ENCODE measurements at places on chromosomes 1 and 21.

- no peak for DNase-seq
Observed at GRCh38 chr1:6124746-6125365, 55.3 kb downstream of the CHD5 start.

DNA sequence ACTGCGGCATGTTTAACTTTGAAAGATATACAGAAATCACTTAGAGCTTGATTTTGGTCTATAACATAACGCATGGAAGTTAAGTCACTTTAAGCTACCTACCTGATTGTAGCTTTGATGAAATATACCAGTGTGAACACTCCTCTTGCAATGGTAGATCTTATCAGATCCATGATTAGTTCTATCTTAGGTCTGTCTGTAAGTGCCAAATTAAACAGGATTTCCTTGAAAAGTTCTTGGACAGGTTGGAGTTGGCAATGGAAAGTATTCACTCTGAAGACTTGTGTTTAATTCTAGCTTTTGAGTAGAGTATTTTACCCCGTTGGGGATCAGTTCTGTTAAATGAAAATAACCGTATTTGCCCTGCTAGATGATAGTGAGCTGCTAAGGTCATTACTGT, 4.1 kb upstream of the ADGRL4 start:
- DNase-seq = no peak

DNA sequence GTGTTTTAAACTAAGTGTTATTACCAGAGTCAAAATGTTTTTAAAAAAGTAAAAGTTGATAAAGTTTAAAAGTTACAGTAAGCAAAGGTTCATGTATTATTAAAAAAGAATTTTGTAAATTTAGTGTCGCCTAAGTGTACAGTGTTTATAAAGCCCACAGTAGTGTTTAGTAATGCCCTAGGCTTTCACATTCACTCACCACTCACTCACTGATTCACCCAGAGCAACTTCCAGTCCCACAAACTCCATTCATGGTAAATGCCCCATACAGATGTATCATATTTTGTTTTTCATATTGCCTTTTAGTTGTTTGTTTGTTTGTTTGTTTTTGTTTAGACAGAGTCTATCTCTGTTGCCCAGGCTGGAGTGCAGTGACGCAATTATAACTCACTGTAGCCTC, 353.8 kb upstream of the PTBP2 start:
- DNase-seq = no peak

- DNase-seq = no peak
Observed at GRCh38 chr1:153404086-153404635, 12.2 kb upstream of the S100A7A start.

DNA sequence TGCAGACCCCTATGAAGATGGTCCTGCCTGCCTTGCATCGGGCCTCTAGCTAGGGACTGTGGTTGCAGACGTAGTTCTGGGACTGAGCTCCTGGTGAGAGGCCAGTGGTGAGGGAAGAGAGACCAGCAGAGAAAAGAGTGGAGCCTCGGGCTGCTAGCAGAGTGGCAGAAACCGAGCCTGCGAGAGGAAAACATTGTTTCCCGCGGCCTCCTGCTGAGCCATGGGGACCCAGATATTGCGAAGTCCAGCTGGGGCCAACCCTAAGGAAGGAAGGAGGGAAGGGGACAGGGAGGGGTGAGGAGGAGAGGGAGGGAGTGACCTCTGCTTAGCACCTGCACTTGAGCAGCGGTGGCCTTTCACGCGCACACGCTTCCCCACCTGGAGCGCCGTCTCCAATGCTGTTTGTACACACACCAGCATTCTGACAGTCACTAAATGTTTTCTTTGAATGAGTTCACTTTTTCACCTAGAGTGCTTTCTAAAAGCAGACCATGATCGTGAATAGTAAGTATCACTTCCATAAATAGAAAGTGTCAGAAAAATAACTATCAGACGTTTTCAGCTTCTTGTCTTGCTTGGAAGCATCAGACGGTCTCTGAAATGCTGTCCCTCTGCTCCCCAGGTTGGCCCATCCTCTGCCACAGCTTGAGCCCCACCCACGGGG, 2.5 kb upstream of the FNDC10 start:
- no peak for DNase-seq

DNA sequence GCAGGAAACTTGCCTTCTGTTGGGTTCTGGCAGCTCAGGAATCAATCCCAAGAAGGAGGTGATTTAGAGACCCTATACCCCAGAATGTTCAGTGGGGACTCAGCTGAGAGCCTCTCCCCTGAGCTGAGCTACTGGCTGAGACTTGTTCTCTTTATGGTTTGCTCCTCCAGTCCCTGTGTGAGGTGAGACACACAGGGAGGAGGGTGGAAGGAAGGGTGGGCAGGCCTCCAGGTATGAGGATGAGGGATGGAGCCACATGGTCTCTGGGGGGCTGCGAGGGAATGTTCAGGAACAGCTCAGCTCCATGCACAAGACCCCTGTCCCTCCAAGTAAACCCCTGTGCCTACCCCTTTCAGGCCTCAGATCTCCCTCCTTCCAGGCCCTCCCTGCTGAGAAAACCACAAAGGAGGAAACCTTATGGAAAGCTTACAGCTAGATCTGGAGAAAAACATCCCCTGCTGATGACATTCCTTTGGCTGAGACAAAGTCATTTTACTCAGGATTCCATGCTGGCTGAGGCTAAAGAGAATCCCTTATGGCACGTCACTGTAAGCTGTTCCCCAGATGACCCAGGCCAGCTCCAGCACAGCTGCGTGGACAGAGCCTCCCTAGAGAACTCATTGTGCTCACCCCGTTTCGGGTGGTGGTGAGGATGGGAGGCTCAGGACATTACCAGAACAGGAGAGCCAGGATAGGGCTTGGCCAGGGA, 91.5 kb upstream of the IPO9 start:
- DNase-seq = no peak

GRCh38 chr1:192939440-192939839, 119.7 kb downstream of the UCHL5 start:
- DNase-seq = no peak

GRCh38 chr1:187588917-187589316, 760.2 kb downstream of the PLA2G4A start:
- no peak for DNase-seq

GRCh38 chr1:97864615-97865014, 56.2 kb downstream of the DPYD start:
- no peak for DNase-seq

DNA sequence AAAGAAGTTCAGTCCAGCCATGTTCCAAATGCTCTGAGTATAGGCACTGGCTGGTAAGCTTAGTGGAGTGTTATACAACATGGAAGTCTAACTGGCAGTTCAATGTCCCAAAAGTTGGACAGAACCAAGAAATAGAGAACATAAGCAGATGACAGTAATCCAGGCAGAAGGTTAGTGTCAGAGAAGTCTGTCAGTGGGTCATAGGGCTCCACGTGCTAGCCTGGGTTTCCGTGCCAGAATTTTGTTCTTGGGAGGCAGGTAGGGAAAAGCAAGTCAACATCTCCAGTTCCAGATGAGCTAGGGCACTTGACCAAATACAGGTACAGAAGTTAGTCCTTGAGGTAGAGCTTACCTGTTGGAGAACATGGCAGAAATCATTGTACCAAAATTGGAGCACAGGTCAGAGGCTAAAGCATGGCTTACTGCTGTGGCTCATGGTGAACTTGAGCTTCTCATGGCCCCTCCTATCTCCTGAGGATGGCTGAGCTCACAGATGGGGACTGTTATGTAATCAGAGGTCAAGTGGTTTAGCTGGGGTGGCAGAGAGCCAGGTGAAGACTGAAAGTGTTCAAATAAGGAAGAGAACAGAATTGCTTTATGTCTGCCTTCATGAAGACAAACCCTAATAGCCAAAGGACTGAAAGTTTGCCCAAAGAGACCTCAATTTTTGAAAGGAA, 170.8 kb downstream of the NFIA start:
- no peak for DNase-seq

DNA sequence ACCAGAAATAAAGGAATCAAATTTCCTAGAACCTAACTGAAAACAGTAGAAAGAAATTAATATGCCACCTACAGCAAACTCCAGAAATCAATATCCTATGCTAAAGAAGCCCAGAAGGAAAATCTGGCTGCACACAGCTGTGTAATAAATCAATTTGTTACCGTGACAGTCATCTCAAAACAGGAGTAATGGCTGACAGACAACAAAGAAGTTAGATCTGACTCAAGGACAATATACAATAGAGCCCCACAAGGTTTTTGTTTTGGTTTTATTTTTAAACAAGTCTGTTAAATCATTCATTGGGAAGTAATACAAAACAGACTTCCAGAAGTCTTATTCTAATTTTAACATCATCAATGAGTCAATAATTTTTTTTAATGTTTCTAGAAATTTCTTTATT, 168.4 kb downstream of the RERE start:
- DNase-seq = no peak
